ENCODE measurements at places on chromosomes 3 and 15.

GRCh38 chr3:106440672-106441071 lies 571.9 kb upstream of the CBLB start:
- no peak for DNase-seq

- DNase-seq, result no peak
Measured at GRCh38 chr3:42182555-42182954, 83.4 kb downstream of the CCK start.

- no peak for DNase-seq
Measured at GRCh38 chr3:164018500-164018899, 1059.8 kb downstream of the SI start.

DNA sequence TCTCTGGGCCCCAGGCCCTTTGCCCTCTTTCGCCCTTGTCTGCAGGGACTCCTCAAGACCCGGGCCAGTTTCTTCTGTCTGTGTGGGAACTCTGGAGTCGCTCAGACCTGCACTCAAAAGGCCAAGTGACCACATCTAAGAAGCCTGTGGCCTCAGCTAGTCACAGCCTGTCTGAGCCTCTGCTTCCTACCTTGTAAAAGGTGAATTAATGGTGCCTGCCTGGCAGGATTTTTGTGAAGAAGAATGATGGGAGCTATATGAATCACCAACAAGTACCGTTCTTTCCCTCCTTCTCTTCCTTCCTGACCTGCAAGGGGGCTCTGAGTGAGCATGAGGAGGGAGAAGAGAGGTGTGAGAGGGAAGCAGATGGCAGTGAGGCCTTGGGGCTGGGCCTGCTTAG lies 7.5 kb downstream of the PLIN1 start:
- DNase-seq, result no peak

Measured in AG04450 (cell line).